ENCODE measurements at places on chromosomes 2 and 18.

DNA sequence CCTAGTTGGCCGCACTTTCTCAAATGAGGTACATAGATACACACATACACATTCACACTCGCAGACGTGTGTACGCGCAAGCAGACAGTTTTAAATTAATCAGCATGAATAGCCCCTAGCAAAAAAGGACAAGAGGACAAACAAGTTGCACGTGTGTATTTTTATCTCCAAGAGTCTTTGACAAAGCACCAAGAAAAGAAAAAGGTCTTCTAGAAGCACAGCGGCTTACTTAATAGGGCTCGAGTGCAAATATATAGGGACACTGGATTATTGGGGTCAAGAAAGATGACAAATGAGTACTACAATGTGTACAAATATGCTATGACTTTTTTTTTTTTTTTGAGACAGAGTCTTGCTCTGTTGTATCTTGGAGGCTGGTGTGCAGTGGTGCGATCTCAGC lies 1.7 kb upstream of the BCL2 start:
- DNase-seq, result no peak

- peak; percentile 83 for DNase-seq
Observed at GRCh38 chr2:112481528-112482233, at the start of gene TTL. TTL (plus strand) TSS chr2:112482156; CDS start chr2:112482345, 189 bp downstream.

DNA sequence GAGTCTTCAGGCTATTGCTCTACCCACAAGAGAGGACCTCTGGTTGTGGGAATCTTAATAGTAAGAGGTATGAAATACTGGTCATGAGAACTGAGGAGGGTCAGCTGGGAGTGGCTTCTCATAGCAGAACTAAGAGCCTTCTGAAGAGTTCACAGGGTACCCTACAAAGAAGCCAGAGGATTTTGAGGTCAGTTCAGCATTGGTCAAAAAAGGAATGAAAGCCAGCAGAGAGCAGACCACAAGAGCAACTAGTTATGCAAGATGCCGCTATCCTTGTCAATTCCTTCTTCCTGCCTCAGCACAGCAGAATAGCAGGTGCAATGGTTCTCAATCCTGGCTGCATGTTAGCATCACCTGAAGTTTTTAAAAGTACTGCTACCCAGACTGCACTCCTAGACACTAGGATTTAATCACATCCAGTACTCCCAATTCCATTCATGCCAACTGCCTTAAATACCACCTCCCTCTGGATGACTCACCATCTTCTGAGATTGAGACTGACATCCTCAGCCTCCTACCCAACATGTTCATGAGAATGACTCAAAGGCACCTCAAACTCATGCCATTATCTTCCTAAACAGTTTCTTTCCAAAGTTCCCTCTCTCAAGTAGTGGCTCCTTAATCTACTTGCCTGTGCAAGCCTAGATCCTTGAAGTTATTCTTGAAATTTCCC lies 81.0 kb upstream of the RBMS1 start:
- no peak for DNase-seq

- peak; percentile 41 for DNase-seq
Observed at GRCh38 chr18:36672437-36673344, 156.1 kb downstream of the TPGS2 start.
